ENCODE measurements at places on chromosomes 2 and 18.
A peak's percentile ranks its signal among the peaks of the same experiment; 100 is the strongest.

- no peak for DNase-seq
Observed at GRCh38 chr2:11925295-11926066, 179.0 kb downstream of the LPIN1 start.

DNA sequence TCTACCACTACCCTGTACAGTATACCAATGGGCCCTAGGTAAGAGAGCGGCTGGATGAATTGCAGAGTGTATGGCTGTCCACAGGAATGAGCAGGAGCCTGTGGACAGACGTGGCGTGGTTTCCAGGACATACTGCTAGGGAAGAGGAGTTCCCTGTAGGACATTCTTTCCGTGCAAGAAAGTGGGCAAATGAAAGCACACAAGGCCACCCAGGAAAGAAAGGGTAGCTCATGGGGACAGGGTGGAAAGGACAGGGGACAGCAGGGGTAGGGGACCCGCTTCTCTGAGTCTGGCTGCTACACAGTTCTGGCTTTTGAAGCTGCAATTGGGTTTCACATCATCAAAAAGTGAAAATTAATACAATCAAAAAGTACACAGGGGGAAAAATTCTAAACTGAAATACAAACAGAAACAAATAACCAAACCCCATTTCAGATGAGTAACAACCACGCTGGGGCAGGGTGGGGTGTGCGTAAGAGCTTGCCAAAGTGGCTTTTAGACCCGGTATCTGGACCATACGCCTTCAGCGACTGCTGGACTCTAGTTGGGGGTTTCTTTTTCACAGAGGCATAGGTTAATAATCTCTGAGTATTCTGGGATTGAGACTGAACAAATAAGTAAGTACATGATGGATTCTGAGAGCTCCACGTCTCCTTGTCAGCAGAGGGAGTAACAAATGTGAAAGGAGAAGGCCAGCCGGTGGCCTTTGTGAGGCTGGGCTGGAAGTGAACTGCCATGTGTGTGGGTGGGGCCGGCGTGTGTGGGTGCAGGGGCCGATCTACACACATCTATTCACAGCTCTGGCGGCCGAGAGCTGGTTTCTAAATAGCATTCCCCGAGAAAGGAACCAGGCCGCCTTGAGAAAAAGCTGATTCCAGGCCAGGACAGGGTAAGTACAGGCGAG is 84.0 kb downstream of the HDAC4 start:
- DNase-seq = no peak

DNA sequence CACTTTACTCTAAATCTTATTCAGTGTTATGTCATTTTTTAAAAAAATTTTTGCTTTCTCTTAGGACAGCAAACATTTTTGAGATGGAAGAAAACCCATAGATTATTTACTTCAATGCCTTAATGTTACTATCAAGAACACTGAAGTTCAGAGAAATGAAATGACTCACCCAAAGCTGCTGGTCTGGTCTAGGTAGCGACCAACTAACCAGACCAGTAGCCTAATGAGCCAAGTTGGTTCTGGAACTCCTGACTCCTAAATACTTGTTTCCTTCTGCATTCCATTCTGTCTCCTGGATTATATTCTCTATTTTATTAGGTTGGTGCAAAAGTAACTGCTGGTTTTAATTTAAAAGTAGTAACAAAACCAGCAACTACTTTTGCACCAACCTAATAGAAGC is 35.4 kb downstream of the SLC8A1 start:
- DNase-seq = no peak

DNA sequence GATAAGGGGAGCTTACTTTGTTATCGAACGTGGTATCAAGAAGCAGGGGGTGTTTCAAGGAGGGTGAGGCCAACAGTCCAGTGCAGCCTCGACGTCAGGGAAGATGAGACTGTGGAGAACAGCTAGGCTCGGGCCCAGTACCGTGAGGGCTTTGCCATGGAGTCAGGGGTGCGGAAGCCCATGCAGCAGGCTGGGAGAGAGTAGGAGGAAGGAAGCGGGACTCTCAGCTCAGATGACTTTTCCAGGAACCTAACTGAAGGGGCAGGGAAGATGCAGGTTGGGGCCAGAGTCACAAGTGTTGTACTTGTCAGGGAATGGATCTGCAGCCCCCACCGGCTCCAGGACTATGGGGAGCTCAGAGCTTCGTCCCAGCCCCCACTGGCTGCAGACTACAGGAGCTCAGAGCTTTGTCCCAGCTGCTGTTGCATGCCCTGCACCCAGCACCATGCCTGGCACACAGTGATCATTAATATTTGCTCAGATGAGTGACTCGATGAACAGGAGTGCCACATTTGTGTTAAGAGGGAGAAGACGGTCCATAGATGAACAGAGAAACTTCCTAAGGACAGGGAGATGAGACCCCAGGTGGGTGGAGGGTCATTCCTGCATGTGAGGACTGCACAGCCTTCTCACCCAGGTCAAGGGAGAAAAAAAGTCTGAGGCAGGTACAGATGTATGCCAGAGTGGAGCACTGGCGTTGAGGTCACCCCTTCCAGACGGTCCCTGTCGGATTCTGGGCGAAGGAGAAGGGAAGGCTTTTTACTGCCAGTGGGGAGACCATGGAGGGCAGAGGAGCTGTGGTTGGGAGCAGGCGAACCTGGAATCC is 36.4 kb downstream of the PTGR3 start:
- peak; percentile 12 for DNase-seq

GRCh38 chr2:231393149-231394131 is 2.1 kb upstream of the B3GNT7 start:
- DNase-seq = peak; percentile 81

DNA sequence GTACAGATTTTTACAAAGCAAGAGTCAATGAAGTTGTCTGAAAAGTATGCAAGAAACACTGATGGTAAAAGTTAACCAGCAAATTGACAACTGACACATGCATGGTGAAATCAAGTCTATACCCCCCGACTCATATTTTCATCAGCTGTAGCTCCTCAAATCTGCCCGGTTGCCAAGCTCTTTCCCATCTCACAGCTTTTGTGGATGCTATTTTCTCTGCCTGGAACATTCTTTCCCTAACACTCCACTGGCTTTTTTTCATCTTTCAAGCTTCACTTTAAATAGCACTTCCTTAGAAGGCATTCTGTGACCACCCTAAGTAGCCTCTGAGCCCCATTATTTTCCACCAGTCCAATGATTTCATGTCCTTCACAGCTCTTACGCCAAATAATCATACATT is 18.1 kb downstream of the NBAS start:
- no peak for DNase-seq

GRCh38 chr2:235492850-235493344 is 946 bp upstream of the AGAP1 start:
- DNase-seq = no peak
